ENCODE measurements at places on chromosomes 6 and 20.

DNA sequence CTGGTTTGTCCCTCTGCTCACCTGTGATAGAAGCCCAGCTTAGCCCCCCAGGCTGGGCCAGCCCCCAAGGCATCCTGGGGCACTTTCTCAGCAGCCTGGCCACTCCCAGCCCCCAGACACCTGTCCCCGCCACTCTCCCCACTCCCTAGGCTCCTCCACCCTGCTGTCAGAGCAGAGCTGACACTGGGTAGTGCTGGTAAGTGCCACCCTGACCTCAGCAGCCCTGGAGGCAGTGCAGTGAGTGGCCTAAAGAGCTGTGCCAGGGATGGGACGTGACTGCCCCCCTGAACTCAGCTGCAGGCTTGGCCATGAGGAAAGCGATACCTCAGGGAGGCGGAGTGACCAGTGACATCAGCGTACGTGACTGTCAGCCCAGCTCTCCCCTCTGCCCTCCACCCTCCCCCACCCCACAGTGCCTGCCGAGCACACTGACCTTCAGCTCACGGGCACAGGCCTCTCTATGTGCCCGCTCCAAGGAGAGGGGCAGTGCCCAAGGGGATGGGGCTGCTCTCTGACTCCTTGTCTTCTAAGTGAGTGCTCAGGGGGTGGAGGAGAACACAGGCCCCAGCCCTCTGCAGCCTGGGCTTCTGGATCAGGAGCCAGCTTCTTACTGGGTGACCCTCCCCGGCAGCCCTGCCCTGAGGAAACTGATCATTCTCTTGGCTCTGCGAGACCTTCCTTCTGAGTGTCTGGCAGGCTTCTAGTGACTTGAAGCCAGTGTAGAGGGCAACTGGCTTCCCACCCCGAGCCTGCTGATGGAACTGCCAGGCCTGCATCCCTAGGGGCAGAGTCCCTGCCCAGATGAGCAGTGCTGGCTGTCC, 172.7 kb downstream of the MRPL14 start:
- DNase-seq, result no peak

GRCh38 chr6:75213112-75213511, 7.3 kb upstream of the COL12A1 start:
- no peak for DNase-seq

- no peak for DNase-seq
Observed at GRCh38 chr6:53818858-53819609, 24.2 kb downstream of the LRRC1 start.

- no peak for DNase-seq
Observed at GRCh38 chr6:12279322-12280091, 10.7 kb upstream of the EDN1 start.

- no peak for DNase-seq
Observed at GRCh38 chr6:11271228-11272020, 39.0 kb upstream of the NEDD9 start.

GRCh38 chr20:25389401-25389857, 1.2 kb downstream of the ABHD12 start:
- DNase-seq, result no peak

GRCh38 chr20:34124469-34125249, 12.6 kb upstream of the EIF2S2 start:
- DNase-seq, result no peak

GRCh38 chr20:4913147-4913546, 88.2 kb downstream of the SLC23A2 start:
- no peak for DNase-seq

DNA sequence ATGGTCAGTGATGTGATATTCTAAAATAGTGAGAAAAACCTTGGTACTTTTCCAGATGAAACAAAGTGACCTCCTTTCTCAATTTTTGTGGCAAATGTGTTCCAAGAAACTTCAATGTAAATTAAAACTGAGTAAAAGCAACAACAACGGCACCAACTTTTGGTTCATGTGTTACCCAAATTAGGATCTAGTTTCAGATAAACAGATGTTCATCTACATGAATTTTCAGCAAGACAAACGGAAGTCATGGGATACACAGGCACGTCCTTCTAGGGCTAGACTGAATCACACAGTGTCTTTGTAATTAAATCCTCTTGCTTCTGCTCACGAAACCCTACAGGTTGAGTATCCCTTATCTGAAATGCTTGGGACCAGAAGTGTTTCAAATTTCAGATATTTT, 915.2 kb downstream of the TFAP2A start:
- no peak for DNase-seq

Measured in NCI-H2107 (cell line).